Neural crest cell (in vitro differentiated cells): ENCODE measurements at places on chromosomes 2 and 18. TPM values are rescaled to one million over a fixed set of nuclear protein-coding genes. Genes with fewer than 3 reads are reported as not detected.

DNA sequence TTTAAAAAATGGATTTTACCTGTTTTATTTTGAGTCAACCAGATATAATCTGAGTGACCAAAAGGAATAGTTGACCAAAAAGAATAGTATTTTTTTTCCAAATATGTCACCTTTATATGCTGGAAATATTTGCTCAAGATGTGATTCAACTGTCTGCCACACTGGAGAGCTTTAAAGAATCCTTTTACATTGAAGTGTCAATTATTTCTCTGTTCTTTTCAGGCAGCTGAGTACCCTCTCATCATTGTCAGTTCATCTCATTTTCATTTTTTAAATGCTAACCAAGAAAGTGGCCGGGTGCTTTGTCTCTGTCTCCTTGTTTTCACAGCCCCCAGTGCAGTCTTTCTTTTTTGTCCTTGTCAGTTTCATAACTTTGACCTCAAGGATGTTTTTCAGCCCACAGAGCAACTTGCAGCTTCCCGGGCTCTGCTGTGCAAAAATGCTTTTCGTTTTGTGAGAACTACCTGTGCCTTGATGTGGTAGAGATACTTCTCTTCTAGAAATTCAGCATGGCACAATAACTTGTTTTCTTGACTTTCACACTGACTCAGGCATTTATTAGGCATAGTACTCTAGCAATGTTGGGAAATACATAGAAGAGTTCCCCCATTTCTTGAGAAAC is 23.4 kb upstream of the CERS6 start:
- DNase-seq, result no peak

DNA sequence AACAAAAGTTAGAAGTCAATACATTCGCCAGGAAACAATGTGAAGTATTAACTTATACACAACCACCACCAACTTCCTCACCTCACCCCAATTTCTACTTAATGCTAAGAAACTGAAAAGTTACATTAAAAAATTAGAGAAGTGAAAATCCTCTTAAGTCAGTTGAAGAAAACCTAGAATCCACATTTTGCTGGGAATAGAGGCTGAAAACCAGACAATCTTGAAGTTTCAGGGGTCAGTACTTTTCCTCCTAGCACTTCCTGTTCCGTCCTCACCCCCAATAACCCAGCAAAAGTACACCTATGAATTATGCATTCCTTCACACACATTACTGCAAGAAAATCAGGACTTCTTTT is 6.3 kb downstream of the YES1 start:
- no peak for DNase-seq

DNA sequence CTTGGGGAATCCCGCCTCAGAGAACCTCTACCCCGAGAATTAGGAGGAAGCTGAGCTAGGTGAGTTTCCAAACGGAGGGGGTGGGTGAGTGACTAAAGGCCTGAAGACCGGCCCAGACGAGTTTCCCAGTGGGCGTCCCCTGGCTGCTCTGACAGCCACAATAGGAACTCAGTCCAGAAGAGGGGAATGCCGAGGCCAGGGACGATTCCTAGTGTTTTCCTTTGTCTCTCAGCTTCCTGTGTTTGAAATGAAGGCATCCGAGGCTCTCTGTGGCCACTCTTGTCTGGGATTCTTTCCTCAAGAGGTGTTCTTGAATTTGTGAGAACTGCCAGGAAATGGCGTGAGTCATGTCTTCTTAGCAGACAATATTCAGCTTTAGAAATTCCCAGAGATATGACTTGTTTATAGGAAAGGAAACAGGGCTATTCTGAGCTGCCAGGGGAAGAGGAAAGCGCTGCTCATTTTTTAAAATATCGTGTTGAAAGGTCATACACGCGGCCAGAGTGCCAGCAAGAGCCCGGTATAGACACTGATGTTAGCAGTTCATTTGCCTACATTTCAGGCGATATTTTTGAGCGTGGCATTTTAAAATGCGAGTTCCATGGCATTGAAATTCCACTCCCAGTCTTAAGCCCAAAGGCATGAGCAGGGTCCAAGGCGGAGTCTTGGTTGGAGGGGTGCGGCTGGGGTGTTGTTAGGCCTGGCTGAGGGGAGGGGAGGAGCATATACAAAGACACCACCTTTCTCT is 169.1 kb upstream of the KLF7 start:
- DNase-seq, result peak; percentile 25

GRCh38 chr2:85119900-85120299 is 13.3 kb upstream of the TCF7L1 start:
- no peak for DNase-seq

DNA sequence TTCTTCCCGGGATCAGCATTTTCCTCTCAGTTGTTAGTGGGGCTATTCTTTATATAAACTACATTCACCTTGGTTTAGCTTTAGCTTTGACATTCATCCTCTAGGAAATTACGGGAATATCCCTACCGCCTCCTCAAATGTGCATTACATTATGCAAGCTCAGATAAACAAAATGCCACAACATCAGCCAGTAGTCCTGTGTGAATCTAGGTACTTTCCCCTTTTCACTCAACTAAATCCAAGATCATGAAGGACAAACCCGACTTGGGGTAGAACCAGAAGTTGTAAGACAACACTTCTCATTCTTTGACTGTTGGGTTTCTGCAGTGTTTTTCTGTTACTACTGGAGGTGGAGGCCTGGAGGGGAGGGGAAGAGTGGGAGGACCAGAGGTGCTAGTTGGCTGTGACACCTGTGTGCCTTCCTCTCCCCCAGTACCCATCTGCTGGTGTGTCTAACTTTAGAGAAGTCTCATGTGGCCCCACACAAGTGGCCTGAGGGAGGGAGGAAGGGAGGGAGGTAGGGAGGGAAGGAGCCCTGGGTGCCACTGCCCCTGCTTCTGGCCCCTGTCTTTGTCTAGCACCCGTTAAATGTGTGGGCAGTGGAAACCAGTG is 84.8 kb upstream of the BCL2L11 start:
- no peak for DNase-seq

DNA sequence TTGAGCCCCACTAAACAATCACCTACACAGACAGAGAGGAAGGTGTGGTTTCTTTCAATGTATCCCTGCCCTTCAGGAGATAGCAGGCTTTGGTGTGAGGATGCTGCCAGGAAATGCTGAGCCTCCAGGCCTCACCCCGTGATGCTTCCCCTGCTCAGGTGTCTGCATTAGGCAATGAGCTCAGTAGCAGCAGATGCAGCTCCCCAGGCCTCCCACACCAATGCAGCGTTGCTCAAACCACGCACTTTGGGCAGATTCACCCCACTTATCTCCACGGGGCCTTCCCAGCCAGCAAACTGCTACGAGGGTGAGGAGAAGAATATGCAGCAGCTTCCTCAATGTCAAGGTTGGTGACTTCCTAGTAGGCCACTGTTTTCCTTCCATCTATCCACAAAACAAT is 229.3 kb upstream of the PXDN start:
- no peak for DNase-seq

UGT1A8 gene
- total RNA-seq, result not detected in 2 replicates

SNTG2 gene
- 0.36 and 0.47 TPM in 2 replicates for total RNA-seq

- no peak for DNase-seq
Measured at GRCh38 chr2:104690255-104690984, 163.5 kb upstream of the POU3F3 start.

- DNase-seq, result no peak
Measured at GRCh38 chr2:41806286-41806685, 241.5 kb upstream of the PKDCC start.

MAP4K3 gene
- 32.3 and 37.1 TPM in 2 replicates for total RNA-seq

CXCR1 gene
- total RNA-seq, result not detected in 2 replicates

DNA sequence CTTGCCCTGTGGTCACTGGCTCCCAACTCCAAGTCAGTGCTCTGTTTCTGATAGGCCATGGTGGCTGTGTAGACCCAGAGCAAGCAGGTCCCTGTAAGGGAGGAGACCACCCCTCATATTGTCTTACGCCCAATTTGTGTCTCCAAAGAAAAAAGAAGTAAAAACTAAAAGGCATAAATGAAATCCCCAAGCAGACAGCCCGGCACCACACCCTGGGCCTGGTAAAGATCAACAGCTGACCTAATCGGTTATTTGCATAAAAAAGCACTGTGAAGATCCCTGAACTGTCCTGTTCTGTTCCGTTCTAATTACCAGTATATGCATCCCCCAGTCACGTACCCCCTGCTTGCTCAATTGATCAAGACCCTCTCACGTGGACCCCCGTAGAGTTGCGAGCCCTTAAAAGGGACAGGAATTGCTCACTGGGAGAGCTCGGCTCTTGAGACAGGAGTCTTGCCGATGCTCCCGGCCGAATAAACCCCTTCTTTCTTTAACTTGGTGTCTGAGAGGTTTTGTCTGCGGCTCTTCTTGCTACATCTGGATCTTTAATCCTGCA is 364.1 kb upstream of the HS6ST1 start:
- no peak for DNase-seq

DNA sequence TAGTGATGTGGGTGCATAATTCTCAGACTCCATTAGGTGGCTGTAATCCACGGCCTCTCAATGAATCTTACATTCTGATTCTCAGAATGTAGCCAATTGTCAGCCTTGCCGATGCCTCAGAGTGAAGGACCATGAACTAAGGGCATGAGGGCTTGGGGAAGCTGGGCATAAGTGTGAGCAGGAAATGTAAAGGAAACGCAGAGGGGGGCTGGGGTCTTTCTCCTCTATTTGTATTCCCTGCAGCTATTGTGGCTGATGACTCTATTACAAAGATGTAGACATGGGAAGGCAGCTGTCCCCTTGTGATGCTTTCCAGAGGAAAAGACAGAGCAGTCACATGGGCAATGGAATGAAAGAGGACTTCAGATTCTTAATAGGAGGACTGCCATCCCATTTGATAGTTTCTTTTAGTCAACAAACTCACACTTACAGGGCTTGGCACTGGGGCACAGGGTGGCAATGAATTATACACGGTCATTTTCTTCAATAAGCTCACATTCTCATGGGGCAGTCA is 353.2 kb upstream of the PKDCC start:
- no peak for DNase-seq

DNA sequence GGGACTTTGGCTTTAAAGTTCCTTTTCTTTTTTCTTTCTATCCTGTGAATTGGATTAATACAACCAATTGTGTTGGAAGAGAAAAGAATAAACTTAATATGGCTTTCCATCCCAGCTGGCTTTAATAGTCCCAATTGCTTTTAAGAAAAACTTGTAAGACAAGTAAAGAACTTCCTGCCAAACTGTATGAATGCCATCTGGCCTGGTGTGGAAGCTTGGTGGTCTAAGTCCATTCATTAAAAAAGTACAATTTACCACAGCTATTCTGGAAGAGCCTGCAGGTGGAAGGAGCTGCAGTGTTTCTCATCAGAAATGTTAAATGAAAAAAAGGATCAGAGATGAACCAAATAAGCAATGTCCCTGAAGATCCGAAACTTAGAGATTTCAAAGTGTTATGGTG is 103.9 kb downstream of the KLHL14 start:
- DNase-seq, result no peak

GRCh38 chr2:219852626-219853025 is 225.2 kb downstream of the SLC4A3 start:
- DNase-seq, result no peak

DNA sequence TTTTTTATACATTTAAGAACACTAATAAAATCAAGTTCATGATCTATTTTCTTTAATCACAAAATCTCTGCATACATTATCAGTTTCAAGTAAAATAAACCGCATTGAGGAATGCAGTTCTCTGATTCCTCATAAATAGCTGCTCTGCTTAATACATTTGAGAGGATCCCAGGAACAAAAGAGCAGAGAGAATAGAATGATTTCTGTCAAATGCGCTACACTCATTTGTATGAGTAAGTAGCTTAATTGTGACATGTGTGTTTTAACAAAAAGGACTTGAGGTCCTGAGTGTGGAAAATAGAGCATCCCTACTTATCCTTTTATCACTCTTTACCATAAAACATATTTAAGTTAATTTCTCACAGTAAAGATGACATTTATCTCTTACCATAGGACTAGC is 134.0 kb downstream of the PID1 start:
- no peak for DNase-seq

- DNase-seq, result no peak
Measured at GRCh38 chr2:187782301-187782700, 228.1 kb upstream of the TFPI start.

KIF3C gene
- 50.9 and 56.2 TPM in 2 replicates for total RNA-seq

- no peak for DNase-seq
Measured at GRCh38 chr18:58038063-58038462, 6.0 kb upstream of the NEDD4L start.

IL36G gene
- total RNA-seq, result not detected in 2 replicates

CDH7 gene
- 6.3 and 7.3 TPM in 2 replicates for total RNA-seq

GRCh38 chr2:222714361-222715241 is 43.1 kb downstream of the MOGAT1 start:
- DNase-seq, result no peak

OBSL1 gene
- 122 and 123 TPM in 2 replicates for total RNA-seq

- no peak for DNase-seq
Measured at GRCh38 chr2:212364112-212364985, 174.3 kb downstream of the ERBB4 start.

GRCh38 chr2:44247924-44248323 is 27.4 kb upstream of the SLC3A1 start:
- no peak for DNase-seq

- DNase-seq, result no peak
Measured at GRCh38 chr2:236871500-236872001, 214.1 kb upstream of the COPS8 start.

DNA sequence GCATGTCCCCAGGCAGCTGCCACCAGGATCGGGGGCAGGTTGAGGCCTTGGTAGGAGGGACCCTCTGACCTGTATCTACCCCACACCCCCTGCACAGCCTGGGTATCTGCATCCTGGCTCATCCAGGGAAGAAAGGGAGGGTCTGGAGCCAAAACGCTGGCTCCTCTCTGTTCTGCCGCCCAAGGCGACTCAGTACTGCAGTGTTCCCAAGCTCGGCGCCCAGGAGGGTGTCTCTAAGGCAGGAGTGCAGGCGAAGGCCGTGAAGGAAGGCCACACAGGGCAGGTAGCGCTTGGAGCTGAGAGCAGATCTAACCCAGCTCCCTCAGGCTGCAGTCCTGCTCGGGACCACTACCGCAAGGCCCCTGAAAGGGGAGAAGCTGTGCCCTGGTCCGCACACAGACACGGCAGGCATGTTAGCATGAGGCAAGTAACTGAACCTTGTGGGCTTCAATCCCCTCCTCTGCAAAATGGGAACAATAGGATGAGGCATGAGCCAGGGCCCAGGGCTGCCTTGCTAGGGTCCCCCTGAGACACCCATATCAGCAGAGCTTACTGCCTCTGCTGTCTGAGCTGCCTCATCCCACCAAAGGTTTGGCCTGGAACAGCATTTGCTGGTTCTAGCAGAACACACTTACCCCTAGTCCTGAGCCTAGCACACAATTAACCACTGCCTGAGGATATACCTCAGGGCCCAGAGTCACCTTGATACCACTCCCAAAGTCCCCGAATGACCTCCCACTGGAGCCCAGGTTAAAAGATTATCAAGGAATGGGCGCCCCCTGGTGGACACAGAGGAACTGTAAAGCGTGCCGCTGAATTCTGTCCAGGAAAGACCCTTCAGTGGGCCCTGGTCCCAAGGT is 6.5 kb downstream of the PTMA start:
- DNase-seq, result peak; percentile 89
